Non-pigmented ciliary epithelial cell (primary cell): ENCODE measurements at places on chromosomes 2 and 18.
A peak's percentile ranks its signal among the peaks of the same experiment; 100 is the strongest.

GRCh38 chr2:26487192-26487591 is 9.3 kb upstream of the OTOF start:
- no peak for DNase-seq

DNA sequence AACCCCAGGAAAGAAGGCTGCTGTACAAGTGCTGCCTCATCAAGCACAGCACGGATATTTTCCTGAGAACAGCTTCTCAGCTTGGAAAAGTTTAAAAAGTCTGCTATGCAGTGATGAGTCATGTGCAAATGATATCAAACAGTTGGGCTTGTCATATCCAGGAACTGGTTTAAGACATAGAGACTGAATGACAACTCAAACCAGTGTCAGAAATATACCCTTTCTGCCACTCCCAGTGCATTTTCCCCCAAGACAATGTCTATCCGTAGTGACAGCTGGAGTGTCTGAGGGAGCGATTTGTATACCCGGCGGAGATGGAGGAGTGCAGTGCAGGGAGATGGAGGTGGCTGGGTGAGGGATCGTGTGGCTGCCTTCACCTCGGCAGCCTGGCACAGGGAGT is 28.2 kb downstream of the SOX11 start:
- no peak for DNase-seq

DNA sequence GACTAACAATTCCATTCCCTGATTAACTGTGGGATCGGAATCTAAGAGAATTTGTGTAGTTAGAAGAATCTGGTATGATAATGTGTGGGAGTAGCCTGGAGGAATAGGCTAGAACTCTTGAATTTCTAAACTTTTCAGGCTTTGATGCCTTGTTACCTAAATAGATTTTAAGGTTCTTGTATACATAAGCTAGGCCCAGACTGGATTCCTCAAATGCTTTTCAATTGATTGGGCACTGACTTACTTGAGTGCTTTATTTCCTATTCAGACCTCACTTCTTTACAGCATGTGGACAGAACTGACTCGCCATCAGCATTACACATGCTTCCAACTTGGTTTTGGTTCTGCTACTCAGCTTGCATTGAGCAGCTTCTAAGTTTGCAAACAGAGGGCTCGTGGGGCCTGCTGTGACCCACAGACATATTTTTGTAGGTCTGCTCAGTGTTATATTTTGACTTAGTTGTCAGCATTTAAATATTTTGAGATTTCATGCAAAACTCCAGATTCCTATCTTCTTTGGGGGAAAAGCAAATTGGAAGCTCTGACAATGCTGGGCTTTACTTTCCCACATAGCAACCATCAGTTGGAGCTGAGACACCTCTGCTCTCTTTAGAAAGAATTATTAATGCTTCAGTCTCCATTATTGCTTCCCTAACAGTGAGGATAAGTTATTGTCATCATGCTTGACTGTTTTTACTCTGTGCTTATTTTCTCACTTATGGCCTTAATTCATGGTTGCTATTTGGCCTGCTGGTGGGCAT is 5.7 kb downstream of the PARD3B start:
- peak; percentile 55 for DNase-seq

- no peak for DNase-seq
Observed at GRCh38 chr18:7608781-7609201, 41.7 kb downstream of the PTPRM start.

DNA sequence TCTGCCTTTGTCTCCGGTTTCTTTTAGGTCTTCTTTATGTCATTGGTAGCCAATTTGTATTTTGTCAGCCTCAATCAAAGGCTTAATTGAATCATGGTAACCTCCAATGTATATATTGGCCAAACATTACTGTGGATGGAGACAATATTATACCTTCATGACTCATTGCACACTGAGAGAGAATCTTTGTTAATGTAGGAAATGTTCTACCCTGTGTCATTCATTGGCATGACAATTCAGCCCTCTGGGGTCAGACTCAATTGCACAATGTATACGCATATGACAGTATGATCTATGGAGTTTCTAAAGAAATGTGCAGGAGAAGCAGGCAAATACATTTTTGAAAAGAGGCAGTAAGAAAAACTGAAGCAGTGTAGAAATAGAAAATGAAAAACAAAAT is 162.6 kb downstream of the PDE11A start:
- DNase-seq: no peak
